ENCODE measurements at places on chromosomes 3 and 15.

- no peak for DNase-seq
These were observed 21.6 kb downstream of the NKIRAS1 start for GRCh38 chr3:23895181-23895580.

GRCh38 chr3:43503067-43503728 is 118.6 kb downstream of the ANO10 start:
- no peak for DNase-seq

DNA sequence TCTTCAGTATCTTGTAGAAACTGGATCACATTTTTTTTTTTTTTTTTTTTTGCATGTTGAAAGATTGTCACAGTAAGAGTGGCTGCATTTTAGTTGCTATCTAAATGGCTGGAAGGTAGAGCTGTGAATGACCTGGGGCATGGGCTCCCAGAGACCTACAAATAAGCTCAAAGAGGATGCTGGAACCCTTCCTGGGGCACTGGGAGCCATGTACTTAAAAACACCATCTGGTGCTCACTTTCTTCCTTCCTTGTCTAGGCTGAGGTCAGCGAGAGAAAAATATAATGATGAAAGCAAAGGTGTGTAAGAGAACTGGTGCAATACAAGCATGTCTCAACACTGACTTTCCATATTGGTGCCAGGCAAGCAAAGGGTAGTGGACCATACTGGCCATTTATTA is 323.9 kb downstream of the SV2B start:
- no peak for DNase-seq

GRCh38 chr15:78761891-78762385 is 49.3 kb downstream of the ADAMTS7 start:
- DNase-seq = no peak

- DNase-seq = no peak
These were observed 44.6 kb upstream of the SLC4A7 start for GRCh38 chr3:27528791-27529190.

- no peak for DNase-seq
These were observed 2.9 kb downstream of the SEMA3F start for GRCh38 chr3:50157827-50158529.

GRCh38 chr3:73781541-73781940 is 156.8 kb upstream of the PDZRN3 start:
- DNase-seq = no peak

DNA sequence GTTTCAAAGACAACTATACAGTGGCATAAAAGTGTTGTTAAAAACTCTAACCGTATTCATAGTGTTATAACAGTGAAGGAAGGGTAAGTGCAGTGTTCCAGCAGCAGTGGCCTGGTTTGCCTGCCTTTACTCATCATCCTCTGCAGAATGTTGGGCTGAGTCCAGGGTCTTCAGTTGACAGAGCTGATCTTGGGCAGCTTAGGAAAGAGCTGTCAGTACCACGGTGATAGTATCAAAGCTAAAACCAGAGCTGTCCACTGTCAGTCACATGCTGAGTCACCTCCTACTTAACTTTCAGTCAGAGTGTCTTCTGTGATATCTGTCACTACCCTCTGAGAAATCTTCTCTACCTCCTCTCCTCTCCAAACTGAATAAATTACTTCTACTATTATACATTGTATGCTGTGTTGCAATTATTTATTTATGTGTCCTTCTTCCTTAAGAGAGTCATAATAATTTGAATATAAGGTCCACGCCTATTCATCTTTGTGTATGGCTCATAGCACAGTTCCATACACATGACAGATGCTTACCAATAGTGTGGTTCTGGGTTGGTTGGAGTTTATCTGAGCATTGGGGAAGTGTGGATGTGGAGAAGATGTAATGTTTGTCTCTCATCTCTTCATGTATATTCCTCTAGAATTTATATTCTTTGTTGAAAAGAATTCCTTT is 242.1 kb downstream of the ZIC1 start:
- no peak for DNase-seq

DNA sequence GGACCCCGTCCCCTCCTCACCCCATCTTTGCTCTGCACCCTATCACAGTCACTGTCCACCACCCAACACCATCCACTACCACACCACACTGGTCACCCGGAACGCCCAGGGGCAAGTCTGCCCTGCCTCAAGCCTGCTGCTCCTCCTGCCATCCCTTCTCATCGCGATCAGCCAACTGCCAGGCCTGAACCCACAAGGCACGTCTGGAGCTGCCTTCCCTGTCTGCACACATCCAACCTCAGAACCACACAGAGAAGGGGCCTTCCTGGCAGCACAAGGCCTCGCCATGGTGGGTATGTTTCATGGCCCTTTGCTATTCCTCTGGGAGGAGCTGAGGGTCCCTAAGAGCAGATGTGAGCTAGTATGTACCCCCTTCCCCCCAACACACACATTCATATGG is 3.4 kb upstream of the DUSP7 start:
- DNase-seq = no peak

DNA sequence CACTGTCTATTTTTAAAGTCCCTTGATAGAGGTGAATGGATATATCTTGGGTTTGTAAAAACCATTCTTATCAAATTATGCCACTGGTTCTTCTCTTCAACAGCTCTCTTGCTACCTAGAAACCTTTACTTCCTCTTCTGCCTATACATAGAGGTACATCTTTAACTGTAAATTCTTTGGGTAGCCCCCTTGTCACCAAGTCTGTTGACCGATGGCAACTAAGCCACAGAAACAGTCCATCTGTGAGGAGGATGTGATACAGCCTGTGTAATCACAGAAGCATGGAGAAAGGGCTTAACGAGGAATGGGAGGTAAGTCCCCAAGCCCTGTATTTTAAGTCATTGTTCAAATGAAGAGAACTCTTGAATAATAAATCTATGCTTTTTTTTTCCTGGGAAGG is 246.5 kb upstream of the MDFIC2 start:
- no peak for DNase-seq

DNA sequence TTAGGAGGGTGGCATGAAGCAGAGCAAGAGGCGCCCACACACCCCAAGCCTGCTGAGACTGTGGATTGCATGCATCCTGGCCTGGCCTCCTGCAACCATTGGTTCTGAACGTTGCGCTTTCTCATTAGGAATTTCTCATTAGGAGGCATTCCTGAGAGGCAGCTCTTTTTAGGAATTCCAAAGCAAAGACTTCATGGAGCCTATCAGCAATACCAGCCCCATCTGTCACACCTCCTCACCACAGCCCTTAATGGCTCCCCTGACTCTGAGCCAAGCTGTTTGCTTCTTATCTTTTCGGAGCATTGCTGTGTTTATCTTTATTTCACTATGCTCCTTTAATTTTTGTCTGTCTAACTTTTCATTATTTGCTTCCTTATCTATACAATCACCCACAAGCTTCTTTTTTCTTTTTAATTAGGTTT is 226.9 kb downstream of the CACNA2D3 start:
- DNase-seq = no peak

GRCh38 chr3:81967393-81967792 is 205.9 kb upstream of the GBE1 start:
- DNase-seq = no peak

DNA sequence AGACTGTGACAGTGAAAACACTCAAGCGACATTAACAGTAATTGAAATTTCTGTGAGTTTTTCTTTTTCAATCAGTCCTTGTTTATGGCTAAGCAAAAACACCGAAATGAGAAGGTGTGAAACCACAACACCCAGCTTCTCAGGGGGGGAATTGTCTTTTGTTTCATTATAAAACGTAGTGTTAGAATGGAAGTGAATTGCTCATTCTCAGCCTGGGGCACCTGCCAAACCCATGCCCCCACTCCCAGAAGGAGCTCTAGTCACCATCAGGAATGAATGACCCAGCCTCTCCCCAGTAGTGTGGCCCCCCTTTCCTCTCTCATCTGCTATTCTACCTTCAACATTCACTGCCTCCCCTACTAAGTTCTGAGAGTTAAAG is 185.8 kb upstream of the CFAP20DC start:
- no peak for DNase-seq

- DNase-seq = no peak
These were observed 509.3 kb downstream of the ROBO1 start for GRCh38 chr3:79258479-79258878.

DNA sequence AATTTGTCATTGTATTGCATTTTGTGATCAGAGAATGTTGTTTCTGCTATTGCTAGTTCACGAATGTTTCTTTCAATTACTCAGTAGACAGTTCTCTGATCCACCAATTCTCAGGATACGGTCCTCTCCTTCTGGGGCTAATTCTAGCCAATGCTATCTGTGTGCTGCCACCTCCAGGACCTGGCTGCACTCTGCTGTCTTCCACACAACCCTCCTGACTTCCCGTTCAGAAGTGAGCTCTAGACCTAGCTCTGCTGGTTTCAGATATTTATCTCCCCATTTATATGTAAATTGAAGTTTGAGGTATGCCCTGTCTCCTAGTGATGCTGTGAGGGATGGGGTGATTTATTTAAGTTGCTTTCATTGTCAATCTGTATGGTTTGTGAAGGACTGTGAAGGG is 21.7 kb upstream of the UBL7 start:
- no peak for DNase-seq

DNA sequence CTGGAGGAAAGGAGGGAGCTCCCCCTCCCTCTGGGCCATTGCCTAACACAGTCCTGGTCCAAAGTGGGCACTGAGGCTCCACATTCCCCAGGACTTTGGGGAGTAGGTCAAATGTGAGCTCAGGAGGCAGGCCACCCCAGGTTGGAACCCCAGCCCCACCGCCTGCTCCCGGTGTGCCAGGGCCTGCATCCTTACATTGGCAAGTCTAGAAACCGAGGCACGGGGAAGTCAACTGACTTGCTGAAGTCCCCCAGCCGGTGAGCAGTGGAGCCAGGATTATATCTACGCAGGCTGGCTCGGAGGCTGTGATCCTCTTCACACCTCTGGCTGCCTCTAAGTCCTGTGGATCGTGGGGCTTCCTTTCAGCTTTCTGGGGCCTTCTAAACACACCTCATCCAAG is 48.7 kb downstream of the RHCG start:
- no peak for DNase-seq

GRCh38 chr3:196968233-196969133 is at the start of gene PIGZ:
Gene PIGZ, minus strand, starts transcription at chr3:196968833. Its CDS starts 16,802 bp downstream, at chr3:196952031.
- DNase-seq = peak; percentile 57

DNA sequence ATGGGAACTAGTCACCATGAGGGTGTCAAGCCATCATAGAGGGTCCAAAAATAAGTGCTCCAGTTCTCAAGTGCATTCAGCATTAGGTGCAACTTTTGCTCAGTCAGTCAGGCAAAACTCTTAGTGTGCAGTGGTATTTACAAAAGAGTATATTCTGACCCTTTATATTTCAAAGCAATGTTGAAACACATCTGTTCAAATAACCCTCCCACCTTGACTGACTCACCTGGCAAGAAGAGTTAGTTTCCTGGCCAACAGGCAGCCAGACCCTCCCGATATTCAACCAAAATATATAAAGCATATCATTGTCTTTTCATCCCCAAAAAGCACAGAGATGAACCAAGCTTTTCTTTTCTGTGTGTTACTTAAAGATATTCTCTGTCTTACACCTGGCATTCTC is 7.6 kb upstream of the COL8A1 start:
- DNase-seq = no peak

DNA sequence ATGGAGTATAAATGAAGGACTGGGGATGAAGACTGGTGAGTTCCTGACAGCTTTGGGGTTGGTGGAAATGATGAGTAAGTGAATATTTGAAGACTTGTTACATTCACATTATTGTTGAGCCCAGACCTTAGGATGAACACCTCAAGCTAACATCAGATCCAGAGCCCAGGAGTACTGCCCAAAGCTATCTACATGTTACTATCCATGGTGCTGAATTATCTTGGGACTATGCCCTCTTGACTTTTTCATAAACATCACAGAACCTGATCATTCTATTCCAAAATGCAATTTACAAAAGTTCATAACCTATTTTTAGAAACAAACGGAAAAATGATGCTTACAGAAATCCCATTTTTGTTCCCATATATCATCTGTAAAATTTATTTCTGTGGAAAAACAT is 613.3 kb downstream of the TUSC7 start:
- DNase-seq = no peak

Data from CD4-positive, alpha-beta T cell treated with Interleukin-17A for 4 hours (primary cell).